H1 (cell line): ENCODE measurements at places on chromosomes 4 and X. TPM values are rescaled to one million over a fixed set of nuclear protein-coding genes. Genes with fewer than 3 reads are reported as not detected.

- H3K27me3 ChIP-seq = no peaks in the 10 kb centered on the region
- H3K4me3 ChIP-seq = no peak overlapping the region
- DNase-seq = no peak
- no peak overlapping the region for H3K27ac ChIP-seq
- no peaks in the 10 kb centered on the region for H3K36me3 ChIP-seq
These were observed 54.6 kb upstream of the ANK2 start for GRCh38 chr4:112994732-112995464.

DNA sequence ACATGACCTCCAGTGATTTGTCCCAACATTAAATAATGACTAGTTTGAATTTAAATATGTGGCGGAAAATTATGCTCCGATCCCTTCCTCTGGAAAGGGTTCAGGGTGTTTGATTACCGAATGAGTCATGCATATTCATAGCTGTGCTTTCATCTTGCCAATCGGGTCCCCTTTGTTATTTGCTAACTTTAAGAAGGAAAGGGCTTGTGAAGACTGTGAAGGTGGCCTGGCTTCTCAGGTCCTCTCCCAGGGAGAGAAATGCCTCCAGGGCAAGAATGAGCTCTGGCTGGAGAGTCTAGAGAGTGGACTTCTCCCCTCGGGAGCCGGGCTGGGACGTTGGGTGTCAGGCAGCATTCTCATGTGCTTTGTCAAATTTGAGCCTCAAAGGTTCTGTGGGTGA is 155.5 kb upstream of the PSAPL1 start:
- no peaks in the 10 kb centered on the region for H3K4me1 ChIP-seq
- H3K27me3 ChIP-seq = no peaks in the 10 kb centered on the region
- no peaks in the 10 kb centered on the region for H3K36me3 ChIP-seq

- no peak for DNase-seq
- no peak overlapping the region for H3K4me3 ChIP-seq
- no peak overlapping the region for H3K27ac ChIP-seq
- H3K4me1 ChIP-seq = no peaks in the 10 kb centered on the region
These were observed 119.2 kb upstream of the STIM2 start for GRCh38 chr4:26741491-26741871.

- H3K27ac ChIP-seq = no peak overlapping the region
- H3K36me3 ChIP-seq = no peaks in the 10 kb centered on the region
- no peak for DNase-seq
- no peaks in the 10 kb centered on the region for H3K4me1 ChIP-seq
These were observed 6.6 kb upstream of the GUF1 start for GRCh38 chr4:44671636-44672035.

- H3K36me3 ChIP-seq = no peaks in the 10 kb centered on the region
- H3K4me3 ChIP-seq = peak overlapping the region; percentile 38
- H3K27me3 ChIP-seq = peaks cover 61% of the 10 kb centered on the region
- peak; percentile 57 for DNase-seq
- no peaks in the 10 kb centered on the region for H3K4me1 ChIP-seq
These were observed 325.5 kb upstream of the F9 start for GRCh38 chrX:139204898-139205667.

DMD gene
- 7.4 and 7.5 TPM in 2 replicates for total RNA-seq

TIMM17B gene
- 77.8 and 82.4 TPM in 2 replicates for total RNA-seq

ZFYVE28 gene
- total RNA-seq = 3.9 and 4.9 TPM in 2 replicates
